ENCODE measurements at places on chromosomes 7 and 10. TPM values are rescaled to one million over a fixed set of nuclear protein-coding genes. Genes with fewer than 3 reads are reported as not detected.

NCAPG2 gene
- 7.3 TPM for total RNA-seq

AKR1C8 gene
- not detected for total RNA-seq

GALNT11 gene
- 54.8 TPM for total RNA-seq

ZNF117 gene
- 6.5 TPM for total RNA-seq

TRIP6 gene
- 103 TPM for total RNA-seq

ZNF511 gene
- total RNA-seq: 23.7 TPM

CYP3A4 gene
- not detected for total RNA-seq
